ENCODE measurements at places on chromosomes 2 and 18.

- DNase-seq: no peak
These were observed 29.9 kb downstream of the LYPD1 start for GRCh38 chr2:132640116-132640515.

- DNase-seq: no peak
These were observed 28.4 kb upstream of the NABP1 start for GRCh38 chr2:191649519-191649918.

GRCh38 chr2:30184035-30184434 lies 37.2 kb downstream of the YPEL5 start:
- DNase-seq: no peak

GRCh38 chr2:184560603-184561002 lies 37.7 kb upstream of the ZNF804A start:
- no peak for DNase-seq

DNA sequence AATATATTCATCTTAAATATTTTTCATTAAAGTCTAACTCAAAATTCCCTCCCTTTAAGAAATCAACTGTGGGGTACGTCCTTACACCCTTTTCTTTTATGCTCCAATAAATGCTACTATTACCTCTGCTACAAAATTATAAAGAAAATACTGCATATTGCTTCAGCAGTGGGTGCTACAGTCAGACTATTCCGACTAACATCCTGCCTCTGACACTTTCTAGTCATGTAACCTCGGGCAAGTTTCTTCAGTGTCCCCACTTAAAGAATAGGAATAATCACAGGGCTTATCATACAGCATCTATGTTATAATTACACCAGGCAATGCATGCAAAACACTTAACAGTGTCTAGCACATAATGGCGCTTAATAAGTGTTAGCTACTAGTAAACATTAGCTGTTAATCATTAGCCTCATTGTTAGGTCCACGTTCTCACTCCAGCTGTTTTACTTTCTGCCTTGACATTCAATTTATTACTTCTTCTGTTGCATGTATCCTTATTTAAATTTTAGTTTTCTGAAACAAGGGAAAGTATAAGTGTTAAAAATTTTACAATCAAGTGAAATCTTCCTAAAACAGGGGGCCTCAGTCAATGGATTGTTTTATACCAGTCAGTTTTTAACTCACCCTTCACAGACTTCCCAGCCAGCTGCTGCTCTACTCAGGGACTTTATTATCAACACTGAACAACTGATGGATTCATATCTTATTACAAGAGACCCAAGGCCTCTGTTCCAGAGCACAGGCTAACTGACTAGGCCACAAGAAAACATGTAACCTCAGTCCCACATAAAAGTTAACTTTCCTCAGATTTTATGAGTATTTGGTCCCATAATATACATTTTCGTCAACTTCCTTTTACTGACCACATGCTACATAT lies 54.0 kb downstream of the CLASP1 start:
- DNase-seq: no peak

GRCh38 chr2:191889931-191890330 lies 43.0 kb upstream of the CAVIN2 start:
- DNase-seq: no peak

- DNase-seq: no peak
These were observed 24.8 kb upstream of the TFCP2L1 start for GRCh38 chr2:121309801-121310200.

- DNase-seq: no peak
These were observed 187.4 kb downstream of the LPIN1 start for GRCh38 chr2:11933854-11934253.

DNA sequence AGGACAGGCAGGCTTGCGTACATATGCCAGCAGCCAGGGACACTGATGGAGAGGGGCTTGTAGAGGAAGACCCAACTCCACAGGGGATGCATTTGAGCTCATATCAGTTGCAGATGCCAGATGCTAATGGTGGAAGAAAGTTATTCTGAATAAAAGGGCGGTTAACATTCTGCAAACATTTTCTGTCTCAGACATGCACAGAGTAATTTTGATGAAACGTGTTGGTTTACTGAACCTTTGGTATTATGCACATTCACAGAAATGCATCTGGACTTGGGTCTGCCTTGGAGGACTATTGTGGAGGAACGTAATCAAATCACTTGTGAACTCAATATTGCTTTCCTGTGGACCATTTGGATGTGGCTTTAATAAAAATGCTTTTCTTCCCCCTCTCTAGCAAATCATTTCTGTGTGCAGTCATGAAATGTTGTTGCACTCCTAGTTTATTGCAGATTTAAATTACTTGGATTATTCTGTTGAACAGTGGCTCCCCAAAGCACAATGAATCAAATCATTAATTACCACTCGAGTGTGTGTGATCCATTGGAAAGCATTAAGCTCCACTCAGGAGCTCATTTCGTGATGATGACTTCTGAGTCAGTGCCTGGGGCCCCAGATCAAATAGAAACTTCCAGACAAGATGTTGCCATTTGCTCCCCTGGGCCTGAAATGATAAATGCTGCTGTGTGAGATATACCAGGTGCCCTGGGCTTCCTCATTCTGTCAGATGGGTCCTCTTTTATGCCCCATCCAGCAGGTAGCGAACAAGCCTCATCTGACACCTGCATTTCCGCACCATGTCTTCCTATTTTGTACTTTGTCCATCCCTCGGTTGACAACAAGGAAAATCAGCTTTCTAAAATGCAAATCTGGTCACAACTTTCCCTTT lies 697.0 kb upstream of the HS6ST1 start:
- no peak for DNase-seq

DNA sequence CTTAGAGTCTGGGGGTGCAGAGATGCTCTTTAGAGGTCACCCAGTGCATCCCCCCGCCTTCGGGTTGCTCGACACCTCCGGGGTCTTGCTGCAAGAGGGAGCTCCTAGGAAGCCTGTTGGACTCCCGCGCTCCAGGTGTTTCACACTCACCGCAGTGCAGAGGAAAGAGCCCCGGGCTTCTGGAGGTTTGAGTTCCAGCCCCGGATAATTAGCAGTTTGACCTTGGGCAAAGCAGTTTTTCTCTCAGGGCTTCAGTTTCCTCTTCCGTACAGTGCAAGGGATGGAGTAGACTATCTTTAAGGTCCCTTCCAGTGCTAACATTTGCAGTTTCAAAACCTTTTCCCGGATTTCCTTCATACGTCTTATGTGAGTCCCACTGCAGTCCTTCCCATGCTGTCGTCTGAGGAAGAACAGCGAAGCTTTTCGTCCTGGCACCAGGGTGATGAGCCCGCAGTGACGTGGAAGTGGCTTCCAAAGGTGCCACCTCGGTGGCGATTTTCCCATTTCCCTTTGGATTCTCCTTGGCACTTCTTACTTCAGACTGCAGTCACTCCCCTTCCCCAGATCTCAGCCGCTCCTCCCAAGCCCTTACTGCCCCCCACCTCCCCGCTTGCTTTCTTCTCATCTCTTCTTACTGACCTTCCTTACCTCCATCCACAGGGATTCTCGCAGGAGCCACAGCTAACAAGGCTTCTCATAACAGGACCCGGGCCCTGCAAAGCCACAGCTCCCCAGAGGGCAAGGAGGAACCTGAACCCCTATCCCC lies 585 bp downstream of the PNKD start:
- DNase-seq: no peak

GRCh38 chr2:16652296-16653082 lies 13.1 kb downstream of the CYRIA start:
- DNase-seq: no peak

DNA sequence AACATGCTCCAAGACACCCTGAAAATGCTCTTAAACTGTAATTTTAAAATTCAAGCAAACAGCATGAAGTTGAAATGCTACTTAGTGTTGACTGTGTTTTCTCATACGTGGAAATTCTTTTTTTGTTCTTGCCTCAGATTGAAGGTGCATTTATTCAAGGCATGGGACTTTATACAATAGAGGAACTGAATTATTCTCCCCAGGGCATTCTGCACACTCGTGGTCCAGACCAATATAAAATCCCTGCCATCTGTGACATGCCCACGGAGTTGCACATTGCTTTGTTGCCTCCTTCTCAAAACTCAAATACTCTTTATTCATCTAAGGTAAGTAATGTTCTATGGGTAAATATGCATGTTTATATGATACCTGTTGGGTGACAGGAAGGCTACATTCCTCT lies 82.7 kb downstream of the AOX1 start:
- no peak for DNase-seq

DNA sequence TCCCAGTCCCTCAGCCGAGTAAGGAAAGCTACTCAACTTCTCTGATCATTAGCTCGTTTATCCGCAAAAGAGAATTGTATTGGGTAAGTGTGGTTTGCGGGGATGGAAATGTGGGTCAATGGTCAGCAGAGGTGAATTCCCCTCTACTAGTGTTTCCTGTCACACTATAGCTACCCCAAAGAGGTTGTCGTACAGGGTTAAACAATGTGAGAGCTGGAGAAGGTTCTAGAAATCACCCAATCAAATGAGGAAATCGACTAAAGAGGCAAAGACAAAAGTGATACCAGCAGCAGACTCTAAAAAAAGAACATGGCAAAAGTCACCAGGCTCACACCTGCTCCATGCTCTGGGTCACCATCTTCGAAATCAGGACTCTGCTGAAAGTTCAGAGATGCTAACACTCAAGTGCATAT lies 144.7 kb upstream of the ITGA4 start:
- no peak for DNase-seq

DNA sequence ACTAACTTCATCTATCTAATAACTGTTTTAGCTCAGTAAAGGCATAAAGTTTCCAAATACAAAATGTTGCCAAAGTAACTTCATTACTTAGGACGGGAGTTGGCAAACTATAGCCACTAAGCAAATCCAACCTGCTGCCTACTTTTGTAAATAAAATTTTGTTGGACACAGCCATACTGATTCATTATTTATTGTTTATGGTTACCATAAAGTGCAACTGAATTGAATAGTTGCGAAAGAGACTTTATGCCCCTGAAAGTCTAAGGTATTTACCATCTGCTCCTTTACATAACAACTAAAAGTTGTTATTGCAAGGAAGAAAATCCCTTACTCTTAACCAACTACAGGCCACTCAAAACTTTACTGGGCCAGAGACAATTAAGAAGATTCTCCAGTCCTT lies 256.7 kb upstream of the RBBP8 start:
- no peak for DNase-seq

GRCh38 chr2:40344364-40344763 lies 107.5 kb downstream of the SLC8A1 start:
- no peak for DNase-seq

- DNase-seq: no peak
These were observed 523.1 kb upstream of the ID2 start for GRCh38 chr2:8158711-8159110.

GRCh38 chr2:73997813-73998212 lies 13.1 kb downstream of the TET3 start:
- DNase-seq: no peak

DNA sequence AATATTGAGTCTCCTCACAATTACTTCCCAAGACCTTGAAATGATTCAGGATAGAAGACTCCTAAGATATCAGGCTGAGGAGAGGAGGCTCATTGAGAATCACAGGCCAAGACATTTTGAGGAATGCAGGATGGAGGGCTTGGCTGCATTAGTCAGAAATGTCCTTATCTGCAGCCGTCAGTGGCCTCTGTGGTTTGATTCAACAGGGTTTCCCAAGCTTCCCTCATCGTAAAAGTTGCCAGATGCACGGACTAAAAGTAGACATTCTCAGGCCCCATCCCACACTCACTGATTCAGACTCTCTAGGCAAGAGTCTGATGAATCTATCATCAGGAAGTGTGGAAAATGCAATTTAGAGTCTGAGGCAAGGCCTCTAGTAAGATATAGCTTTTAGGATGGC lies 34.0 kb upstream of the TMEM178A start:
- DNase-seq: no peak

DNA sequence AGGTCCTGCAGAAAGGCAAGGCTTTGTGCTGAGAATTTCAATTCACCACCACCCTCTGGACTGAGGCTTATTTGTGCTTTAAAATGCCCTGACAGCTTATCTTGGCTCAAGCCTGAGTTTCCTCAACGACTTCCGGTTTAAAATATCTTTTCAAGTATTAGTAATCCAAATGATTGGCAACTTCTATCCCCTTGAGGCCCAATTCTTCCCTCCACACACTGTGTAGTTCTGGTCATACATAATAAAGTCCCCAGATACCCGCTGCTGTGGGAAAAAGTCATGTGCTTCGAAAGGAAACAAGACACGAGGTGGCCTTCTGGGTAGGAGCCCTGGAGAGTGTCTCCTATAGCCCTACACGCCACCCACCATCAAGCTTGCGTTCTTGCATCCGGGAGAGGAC lies 393.4 kb downstream of the ALK start:
- no peak for DNase-seq

DNA sequence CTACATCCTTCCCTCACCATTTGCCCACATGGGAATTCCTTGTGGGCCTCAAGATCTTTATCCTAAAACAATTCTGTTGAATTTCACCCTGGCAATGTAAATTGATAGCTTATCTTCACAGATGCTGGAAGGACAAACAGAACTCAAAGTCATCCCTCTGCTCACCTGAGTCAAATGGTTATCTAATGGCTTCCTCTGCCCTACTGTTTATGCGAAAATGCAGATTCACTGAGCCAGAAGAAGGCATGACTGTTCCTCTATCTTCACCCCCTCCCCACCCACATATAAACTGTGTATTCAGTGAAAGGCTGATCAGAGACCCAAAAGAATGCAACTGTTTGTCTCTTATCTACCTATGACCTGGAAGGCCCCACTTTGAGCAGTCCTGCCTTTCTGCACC lies 43.9 kb upstream of the VWA3B start:
- DNase-seq: no peak

DNA sequence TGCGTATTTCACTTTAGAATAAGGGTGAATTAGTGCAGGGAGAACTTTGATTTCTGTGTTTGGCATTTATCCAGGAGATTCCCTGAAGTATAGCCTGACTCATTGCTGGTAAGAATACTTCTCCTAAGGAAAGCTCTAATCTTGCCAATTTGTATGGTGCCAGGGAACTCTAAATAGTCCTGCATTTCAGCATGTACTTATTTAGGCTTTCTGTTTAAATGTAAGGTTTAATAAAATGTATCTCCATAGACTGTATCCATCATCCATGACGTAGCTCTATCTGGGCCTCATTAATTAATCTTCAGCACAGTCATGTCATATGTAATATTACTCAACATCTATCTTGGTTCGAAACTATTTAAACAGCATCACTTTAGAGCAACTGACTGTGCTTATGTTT lies 127.7 kb downstream of the DOK6 start:
- no peak for DNase-seq

DNA sequence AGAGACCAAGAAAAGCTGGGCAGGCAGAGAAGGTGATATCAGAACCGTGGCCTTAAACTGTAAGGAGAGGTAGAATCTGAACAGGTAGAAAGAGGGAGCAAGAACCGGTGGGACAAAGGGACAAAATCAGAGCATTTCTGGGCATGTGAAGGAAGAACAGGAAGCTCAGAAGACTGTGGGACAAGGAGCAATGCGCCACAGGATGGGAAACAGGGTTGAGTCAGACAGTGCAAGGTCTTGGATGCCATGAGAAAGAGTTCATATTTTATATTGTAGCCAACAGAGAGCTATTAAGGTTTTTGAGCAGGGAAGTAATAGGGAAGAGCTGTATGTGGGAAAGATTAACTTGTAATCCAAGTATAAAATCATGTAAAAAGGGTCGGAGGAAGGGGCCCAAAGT lies 106.4 kb upstream of the UGP2 start:
- DNase-seq: no peak

GRCh38 chr2:88669482-88670214 lies 21.8 kb upstream of the RPIA start:
- DNase-seq: peak; percentile 30

Measured in cerebellar cortex (tissue), 1 donor.